ENCODE measurements at places on chromosomes 11 and 22.

GRCh38 chr11:112348480-112349029 lies 87.9 kb upstream of the PLET1 start:
- no peak for DNase-seq

DNA sequence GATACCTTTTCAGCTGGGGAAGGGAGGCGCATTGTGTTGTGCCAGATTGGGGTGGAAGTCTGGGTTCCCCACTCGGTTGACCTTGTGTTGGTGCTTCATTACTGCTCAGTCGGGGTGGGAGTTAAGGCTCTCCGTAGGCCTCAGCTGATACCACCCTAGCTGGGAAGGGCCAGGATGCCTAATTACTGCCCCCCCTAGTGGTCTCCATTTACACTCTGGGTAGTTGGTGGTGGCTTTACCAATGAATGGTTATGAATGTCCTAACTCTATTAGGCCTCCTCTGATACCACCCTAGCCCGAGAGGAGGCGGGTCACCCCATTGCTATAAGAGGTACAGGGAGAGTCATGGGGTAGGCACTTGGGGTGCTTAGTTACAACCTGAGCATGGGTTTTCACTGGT lies 27.5 kb upstream of the HIKESHI start:
- DNase-seq: no peak

DNA sequence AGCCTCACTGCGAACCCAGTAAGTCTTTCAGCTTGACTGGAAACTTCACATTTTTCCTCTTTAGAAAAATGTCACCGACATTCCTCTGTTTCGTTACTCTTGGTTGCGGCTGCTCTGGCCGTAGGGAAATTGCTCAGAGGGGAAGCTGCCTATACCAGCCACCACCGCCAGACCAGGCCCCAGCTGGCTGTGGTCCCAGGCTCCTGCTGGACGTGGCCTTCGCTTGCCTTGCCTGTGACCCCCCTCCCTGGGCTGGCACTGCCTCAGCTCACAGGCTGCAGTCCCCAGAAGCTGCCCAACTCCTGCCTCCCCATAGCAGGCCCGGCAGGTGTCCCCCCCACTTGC lies 197.8 kb downstream of the MN1 start:
- no peak for DNase-seq

- DNase-seq: no peak
Observed at GRCh38 chr11:128498721-128499245, 88.6 kb downstream of the ETS1 start.

GRCh38 chr11:26780376-26781085 lies 58.7 kb upstream of the SLC5A12 start:
- no peak for DNase-seq

DNA sequence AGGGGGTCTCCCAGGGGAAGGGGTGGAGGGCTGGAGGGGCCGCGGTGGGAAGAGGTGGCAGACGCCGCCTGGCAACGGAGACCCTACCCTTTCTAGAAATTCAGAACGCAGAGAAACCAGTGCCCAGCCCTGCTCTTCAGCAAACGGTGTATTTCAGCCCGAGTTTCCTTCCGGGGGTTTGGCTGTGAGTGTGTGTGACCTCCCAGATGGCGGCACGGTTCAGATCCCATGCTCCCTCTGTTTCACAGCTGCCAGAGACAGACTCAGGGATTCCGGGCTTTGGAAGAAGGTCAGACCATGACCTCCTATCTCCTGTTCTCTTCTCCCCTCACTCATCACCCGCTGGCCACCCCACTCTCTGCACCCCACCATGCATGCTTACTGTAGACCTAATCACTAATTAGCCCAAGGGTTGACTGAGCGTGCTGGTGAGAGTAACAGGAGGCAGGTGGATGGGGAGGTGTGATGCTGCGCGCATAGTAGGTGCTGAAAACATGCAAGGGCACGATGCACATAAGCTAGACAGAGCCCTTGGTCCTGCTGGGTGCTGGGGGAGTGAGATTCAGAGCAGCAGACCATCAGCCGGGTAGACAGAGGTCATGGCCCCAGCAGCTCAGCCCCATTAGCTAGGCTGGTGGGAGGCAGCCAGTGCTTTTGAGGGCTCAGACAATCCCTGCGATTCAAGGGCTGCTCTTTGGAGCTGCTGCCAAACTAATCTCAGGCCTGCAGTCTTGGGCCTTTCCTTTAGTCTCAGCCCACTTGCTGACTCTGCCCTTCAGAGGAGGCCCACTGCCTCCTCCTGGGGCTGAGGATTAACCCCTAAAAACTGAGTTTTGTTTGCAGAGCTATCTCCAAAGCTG lies 256.5 kb upstream of the CADM1 start:
- no peak for DNase-seq

- no peak for DNase-seq
Observed at GRCh38 chr22:38865201-38866023, 6.6 kb downstream of the CBX6 start.

DNA sequence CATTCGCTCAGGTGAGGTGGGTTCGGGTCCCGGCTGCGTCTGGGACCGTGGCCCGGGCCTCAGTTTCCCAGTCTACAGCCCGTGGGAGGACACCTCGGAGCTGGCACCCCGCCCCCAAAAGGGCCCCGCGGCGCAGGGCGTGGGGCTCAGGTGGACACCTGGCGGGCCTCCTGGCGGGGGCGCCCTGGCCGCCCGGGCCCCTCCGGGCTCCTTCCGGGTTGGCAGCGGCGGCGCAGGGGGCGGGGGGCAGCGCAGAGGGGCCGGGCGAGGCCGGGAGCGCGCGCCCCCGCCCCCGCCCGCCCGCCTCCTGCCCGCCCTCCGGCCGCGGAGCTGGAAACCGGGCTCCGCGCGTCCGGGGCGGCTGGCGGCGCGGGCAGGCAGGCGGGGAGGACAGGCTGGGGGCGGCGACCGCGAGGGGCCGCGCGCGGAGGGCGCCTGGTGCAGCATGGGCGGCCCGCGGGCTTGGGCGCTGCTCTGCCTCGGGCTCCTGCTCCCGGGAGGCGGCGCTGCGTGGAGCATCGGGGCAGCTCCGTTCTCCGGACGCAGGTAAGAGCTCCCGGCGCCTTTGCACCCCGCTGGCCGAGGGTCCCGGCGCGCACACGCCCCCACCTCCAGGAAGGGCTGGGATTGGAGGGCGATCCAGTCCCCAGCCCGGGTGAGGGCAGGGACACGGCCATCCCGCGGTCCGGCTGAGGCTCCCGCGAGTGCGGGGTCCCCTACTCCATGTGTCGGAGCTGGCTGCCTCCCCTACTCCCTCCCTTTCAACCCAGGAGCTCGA lies at the start of gene EMID1:
TSS of gene EMID1 (plus strand) at position 303 of the 778 bp plus-strand sequence. CDS start at position 446, 143 bp downstream.
- no peak for DNase-seq

DNA sequence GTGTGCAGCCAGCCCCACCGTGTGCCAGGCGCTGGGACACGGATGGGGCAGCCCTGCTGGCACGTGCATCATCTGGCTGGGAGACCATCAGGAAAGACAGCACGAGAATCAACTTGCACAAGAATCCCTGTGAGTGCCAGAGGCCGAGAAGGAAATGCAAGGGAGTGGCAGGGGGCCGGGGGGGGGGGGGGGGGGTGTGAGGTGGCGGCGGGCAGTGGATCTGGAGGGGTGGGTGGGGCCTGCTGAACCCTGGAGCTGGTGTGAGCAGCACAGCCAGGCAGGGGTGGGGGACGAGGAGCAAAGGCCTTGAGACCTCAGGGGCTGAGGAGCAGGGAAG lies 14.0 kb upstream of the FLRT1 start:
- DNase-seq: no peak

DNA sequence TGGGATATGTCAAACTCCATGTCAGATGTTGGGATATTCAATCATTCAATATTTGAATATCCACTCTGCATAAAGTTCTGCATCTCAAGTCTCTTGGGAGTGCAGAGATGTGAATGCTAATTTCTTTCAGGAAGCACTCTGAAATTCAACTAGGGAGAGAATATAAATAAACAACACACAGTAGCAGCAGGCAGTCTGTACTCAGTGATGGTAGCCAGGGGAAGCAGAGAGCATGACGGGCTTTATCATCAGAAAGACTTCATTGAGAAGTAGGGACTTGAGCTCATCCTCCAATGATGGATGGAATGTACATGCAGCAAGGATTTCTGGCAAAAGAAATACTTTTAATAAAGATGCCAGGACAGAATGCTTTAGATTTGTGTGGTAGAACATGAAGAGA lies 9.8 kb upstream of the TEAD1 start:
- no peak for DNase-seq

- DNase-seq: peak; percentile 18
Observed at GRCh38 chr11:120985718-120986569, 38.0 kb upstream of the TBCEL start.

DNA sequence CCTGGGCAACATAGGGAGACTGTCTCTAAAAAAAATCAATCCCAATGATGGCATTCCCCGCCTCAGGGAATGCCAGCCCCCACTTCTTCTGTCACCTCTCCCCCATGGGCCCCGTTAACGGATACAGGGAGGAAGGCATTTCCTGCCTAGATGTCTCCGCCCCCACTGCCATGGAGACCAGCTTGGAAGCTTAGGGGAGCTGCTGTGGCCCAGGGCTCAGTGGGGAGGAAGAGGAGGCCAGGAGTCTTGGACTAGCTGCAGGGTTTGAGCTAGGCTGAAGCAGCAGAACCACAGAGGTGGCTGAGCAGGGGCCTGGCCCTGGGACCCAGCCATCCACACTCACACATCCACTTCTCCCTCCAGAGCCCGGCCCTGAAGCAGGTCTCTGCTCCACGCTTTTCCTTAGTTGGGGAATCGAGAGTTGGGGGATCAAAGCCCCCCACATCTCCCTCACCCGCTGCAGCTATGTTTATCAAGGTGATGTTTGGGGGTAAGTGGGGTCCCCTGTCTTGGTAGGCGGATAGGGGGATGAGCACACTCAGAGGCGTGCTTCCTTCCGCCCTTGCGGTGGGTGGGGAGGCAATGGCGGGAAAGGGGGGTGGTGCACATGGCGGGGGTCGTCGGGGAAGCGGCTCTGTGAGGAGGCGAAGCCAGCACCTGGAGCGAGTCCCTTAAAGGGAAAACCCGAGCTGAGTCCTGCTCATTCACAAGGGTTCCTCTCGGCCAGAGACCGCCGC lies at the start of gene C22orf15:
TSS of gene C22orf15 (plus strand) at position 149 of the 737 bp plus-strand sequence. CDS start at position 466, 317 bp downstream.
- no peak for DNase-seq

- DNase-seq: no peak
Observed at GRCh38 chr11:16186680-16187079, 169.7 kb downstream of the SOX6 start.

- no peak for DNase-seq
Observed at GRCh38 chr11:79078456-79078855, 362.4 kb downstream of the TENM4 start.

- no peak for DNase-seq
Observed at GRCh38 chr11:1873048-1873812, 18.5 kb downstream of the PRR33 start.

- DNase-seq: no peak
Observed at GRCh38 chr22:27149921-27150543, 492.6 kb downstream of the MIAT start.

- DNase-seq: no peak
Observed at GRCh38 chr11:126924376-126925040, 76.1 kb downstream of the KIRREL3 start.

GRCh38 chr11:11923828-11924227 lies 82.1 kb downstream of the USP47 start:
- no peak for DNase-seq

- DNase-seq: no peak
Observed at GRCh38 chr11:87660926-87661660, 514.1 kb downstream of the RAB38 start.

DNA sequence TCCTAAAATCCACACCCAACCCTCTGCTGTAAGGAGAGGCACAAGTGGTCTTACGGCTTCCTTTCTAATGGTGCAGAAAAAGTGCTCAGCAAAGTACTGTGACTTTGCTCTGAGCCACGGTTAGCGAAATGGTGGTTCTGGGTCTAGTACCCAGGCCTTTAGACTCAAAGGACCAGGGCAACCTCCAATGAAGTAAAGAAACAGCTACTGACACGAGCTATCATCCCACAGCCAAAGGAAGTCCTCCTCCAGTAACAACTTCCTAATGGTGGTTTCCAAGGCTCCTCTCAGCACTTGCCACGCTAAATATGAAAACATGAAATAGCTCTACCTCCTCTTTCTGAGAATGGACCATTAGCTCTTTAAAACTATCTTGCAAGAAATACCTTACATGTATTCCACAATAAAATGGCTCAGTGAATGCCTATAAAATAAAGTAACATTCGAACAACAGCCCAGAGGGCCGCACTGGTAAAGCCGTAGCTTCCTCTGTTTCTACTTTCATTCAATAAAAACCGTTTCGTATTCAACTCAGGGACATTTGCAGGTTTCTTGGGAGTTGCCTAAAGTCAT lies 122.4 kb downstream of the ETS1 start:
- DNase-seq: no peak

GRCh38 chr11:65131417-65131776 lies 2.9 kb downstream of the SYVN1 start:
- no peak for DNase-seq

GRCh38 chr11:63511048-63511748 lies 5.3 kb downstream of the LGALS12 start:
- no peak for DNase-seq

DNA sequence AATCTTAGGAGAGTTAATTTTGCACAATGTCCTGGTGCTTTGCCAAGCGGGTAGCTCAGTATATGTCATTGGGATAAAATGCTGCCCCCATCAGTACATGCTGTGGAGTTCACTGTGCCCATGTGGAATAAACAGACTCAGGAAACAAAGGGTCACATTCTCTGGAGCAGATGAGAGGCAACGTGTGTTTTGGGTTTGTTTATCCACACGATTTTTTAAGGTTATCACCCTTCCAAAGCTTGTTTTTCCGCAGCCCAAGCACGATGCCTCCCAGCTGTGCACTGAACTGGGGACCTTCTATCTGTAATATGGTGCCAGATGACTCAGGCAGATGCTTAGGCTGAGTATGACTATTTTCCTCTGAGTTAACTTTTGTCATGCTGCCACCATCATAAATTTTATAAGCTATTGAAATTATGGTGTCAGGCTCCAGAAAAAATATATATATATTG lies 6.5 kb downstream of the OR4D6 start:
- no peak for DNase-seq

GRCh38 chr11:8732748-8733241 lies 50.2 kb downstream of the RPL27A start:
- no peak for DNase-seq

DNA sequence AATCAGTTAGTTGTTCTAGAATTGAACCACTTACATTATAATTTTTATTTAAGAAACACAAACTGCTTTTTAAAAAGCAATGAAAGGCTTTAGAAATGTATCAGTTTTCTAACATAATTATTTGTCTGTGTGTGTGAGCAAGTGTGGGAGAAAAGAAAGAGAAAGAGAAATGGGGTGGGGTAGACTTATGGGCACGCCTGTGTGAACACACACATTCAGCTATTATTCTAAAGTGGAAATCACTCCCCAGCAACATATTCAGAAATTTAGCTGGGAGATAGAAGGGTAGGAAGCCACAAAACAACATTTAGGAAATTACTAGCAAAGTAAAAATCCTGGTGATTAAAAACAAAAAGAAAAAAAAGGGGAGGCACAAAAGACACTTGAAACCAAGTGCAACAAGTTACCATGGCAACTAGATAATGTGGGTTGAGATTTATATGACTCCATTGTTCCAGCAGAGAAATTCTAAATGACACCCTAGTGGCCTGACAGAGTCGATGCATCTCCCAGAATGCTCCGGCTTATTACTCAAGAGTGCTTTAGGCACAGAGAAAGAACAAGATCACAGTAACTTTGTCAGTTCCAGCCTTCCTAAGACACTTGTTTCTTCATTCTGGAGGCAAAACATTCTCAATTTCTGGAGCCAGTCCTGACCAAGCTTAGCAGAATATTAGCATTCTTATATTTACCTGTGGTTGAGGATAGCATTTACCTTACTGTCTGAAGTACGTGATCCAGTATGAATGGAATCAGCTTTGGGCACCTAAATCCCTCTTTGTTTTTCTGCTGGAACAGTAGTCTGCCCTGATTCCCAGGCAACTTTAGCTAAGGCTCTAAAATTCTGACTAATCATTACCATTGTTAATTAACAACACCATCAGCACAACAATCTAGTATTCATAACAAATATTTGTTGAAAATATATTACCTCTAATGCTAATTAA lies 444.4 kb downstream of the DLG2 start:
- no peak for DNase-seq
